ENCODE measurements at places on chromosomes 13 and 19.

DNA sequence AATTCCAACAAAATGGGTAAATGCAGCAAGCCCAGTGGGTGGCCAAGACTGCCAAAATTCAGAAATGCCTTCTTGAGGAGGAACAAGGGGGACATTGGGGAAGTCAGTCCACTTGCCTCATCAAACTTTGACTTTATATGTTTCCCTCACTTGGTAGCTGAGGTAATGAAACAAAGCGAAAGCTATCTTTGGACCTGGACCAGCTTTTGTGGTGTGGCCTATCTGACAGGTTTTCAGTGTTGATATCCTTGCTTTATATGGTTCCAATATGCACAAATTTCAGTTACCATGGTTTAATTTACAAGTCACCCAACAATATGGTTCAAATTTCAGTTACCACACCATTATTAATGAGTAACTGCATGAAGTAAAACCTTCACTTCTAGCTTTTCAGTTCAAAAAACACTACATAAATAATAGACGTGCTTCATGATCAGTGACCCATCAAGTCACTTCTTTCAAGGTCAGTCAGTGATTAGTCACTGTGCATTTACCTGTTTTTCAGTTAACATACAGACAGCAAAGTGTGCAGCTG lies 17.7 kb upstream of the POU4F1 start:
- DNase-seq = no peak

- DNase-seq = no peak
These were observed 21.0 kb downstream of the RFXAP start for GRCh38 chr13:36839981-36840380.

- no peak for DNase-seq
These were observed 1500.4 kb downstream of the EFNB2 start for GRCh38 chr13:105035092-105035491.

DNA sequence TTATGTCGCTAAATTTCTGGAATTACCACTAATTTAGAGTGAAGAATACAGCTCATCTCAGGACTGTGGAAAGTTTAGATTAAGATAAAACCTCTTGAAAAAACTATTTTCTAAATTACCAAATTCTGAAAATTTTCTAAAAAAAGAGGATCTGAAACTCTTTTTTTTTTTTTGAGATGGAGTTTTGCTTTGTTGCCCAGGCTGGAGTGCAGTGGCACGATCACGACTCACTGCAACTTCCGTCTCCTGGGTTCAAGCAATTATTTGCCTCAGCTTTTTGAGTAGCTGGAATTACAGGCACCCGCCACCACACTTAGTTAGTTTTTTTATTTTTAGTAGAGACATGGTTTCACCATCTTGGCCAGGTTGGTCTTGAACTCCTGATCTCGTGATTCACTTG lies 16.6 kb upstream of the ZNF253 start:
- DNase-seq = no peak

- no peak for DNase-seq
These were observed 6.9 kb downstream of the IRF2BP1 start for GRCh38 chr19:45879055-45879454.

- DNase-seq = no peak
These were observed 21.2 kb upstream of the CD177 start for GRCh38 chr19:43332058-43332922.

DNA sequence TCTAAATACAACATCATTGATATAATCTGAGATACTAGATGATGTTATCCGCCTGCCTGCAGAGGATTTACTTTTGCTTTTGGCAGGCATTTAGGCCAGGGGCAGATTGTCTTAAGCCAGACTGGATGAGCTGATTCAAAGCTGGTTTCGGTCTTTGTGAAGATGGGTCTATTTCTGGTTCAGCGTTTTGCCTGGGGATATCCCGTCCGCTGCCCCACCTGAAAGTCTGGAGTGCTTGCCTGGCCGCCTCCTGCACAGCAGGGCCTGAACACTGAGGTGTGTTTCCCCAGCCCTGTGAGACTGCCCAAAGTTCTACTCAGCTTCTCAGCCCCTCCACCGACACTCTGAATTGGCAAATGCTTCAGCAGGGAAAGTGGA lies 149.7 kb downstream of the KATNAL1 start:
- DNase-seq = no peak

- DNase-seq = no peak
These were observed 87.1 kb downstream of the ATP11A start for GRCh38 chr13:112776971-112777370.

DNA sequence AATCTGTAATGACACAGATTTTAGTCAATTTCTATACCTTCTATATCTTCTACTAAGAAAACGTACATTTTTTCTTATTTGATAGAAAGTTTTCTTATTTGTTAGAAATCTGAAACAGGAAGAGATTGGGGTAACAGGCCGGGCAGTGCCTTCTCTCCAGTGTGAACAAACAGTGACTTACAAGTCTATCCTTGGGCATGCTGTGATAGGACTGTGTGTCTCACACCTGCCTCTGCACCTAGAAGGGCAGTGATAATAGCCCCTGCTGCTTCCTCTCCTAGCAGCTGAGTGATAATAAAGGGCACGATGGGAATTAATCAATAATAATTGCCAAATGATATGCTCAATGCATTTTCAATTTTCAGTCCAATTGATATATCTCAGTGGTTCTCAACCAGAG lies 1.4 kb downstream of the TMEM272 start:
- DNase-seq = no peak

- DNase-seq = no peak
These were observed 525 bp downstream of the CARS2 start for GRCh38 chr13:110705356-110705825.

DNA sequence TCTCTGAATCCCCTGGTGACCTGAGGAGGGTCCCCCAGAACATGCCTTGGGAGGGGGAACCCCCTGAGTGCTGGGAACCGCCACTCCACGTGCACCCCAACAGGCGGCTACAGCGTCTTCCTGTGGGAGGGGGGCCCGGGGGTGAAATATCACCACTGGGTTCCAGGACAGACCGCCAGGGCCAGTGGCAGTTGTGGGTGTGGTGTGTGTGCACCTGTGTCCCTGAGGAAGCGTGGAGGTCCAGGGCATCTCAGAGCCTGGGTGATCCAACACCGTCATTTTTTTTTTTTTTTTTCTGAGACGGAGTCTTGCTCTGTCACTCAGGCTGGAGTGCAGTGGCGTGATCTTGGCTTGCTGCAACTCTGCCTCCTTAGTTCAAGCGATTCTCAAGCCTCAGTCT lies 4.2 kb downstream of the ADGRE5 start:
- no peak for DNase-seq

- no peak for DNase-seq
These were observed 743.8 kb upstream of the SLC10A2 start for GRCh38 chr13:103810026-103810425.

DNA sequence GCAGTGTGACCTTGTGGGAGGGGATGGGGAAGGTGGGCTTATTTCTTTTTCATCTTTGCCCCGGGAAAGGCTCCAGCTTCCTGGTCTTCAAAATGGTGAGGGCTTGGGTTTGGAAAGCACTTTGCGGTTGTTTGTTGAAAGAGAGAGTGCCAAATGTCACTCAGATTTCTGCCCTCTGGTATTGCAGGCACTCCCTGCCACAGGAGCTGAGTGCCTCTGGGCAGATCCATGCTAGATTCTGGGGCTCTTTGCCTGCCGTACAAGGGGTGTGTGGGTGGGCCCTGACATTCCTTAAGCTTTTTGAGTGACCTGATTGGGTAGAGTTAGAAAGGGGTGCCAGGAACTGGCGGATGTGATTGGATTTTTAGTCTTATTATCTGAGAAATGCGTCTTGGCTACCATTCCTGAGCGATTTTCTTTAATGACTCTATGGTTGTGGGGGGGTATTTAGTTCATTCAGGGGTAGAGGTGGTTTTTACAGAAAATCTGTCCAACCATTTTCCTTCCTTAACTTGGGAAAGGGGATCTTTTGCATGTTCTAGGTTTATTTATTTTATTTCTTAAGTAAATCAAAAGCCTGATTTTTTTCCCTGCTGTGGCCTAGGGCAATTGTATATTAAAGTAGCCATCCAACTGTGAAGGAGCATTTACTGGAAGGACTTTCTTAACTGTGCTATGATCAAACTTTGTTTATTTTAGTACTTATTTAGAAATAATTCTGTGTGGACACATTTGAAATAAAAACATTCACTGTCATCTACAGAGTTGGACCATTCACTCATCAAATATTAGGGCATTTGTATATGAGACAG lies 3.2 kb downstream of the ARHGAP35 start:
- no peak for DNase-seq

GRCh38 chr19:33498391-33499000 lies 23.1 kb downstream of the PEPD start:
- DNase-seq = no peak

DNA sequence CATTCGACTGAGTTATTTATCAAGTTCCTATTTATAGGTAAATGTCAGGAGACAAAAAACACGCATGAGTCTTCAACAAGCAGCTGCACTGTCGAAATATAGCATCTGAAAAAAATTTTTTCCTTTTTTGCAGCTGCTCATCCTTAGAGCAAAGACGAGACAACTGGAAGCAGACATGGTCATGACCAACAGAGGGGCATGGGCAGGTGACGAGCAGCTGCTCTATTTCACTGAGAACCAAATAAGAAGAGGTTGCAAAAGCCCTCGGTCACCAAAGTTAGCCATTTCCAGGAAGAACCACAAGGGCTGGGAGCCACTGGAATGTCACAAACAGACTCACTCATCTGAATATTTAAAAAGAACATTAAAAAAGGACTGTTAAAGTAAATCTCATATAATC lies 22.2 kb downstream of the SOHLH2 start:
- no peak for DNase-seq

- DNase-seq = no peak
These were observed 541.4 kb downstream of the GPC6 start for GRCh38 chr13:93767917-93768409.

DNA sequence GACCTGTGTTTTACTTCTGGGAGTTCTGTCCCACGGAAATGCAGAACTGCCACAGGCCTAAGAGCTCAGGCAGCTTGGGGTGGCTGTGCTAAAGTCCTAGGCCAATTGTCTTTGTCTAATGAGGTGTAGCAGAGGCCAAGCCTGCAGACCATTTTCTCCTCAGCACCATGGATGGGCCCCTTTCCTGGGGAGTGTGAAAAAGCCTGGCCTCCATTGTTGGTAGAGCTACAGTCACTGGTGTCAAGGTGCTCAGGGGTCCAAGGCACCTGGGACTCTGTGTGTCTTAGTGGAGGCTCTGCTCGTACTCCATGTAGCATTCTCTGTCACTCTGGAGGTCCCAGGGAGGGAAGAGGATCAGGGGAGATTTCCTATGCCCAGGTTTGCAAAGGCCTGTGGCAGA lies 329.6 kb downstream of the SLITRK5 start:
- DNase-seq = no peak

- no peak for DNase-seq
These were observed 39.0 kb upstream of the PSG9 start for GRCh38 chr19:43308244-43308815.

GRCh38 chr19:7658219-7658686 lies 10.6 kb upstream of the RETN start:
- no peak for DNase-seq

DNA sequence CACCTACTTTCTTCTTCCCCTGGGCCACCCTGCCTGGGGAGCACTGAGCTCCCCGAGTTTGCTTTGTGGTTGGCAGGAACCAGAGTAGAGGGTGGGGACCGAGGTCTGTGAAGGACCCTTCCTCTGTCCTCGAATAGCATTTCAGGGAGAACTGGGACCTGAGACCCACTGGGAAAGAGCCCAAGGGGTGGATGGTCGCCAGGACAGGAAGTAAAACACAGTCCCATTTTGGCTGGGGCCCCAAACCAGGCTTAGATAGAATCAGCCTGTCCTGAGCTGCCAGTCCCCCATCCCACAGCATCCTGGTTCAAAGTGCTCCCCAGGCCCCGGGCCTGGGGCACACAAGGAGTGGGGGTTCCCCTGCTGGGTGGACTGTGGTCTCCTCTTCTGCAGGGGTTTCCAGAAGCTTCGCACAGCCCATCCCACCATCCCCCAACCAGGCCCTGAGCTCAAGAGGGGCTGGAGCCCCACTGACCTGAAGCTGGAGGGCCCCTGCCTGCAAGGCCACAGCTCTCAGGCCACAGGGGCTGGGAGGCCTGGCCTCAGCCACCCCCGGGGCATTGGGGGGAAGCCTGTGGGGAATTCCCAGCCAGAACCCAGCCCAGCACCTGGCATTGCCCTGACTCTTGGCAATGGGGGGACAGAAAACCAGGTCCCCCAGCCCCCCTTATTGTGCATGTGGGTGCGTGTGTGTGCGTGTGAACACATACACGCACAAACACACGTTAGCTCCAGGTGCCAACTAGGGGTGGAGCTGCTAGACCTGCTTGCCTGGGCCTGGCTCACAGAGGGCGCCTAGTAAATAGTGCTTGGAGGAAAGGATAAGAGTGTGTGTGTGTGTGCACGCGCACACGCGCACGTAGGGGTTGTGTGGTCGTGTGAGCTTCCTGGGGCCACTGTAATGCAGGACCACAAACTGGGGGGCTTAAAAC lies 995 bp upstream of the MKNK2 start:
- DNase-seq = no peak

- DNase-seq = no peak
These were observed 695 bp downstream of the ICAM1 start for GRCh38 chr19:10271543-10272086.

GRCh38 chr13:66222926-66223325 lies 1007.2 kb downstream of the PCDH9 start:
- DNase-seq = no peak

DNA sequence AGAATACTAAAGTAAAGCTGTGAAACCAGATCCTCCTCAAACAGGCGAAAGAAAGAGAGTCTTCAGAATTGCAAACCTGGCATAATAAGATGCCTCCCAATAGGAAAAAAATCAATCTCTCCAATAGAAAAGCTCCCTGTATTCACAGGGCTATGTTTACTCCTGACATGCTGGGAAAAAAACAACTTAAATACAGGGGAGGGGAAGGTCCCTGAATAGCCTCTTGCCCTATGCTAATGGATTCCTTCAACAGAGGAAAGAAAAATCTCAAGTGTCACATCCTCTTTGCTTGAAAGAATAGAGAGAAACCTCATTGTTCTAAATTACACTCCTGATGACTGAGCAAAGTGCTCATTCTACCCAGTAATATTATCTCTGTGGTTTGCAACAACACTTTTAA lies 1271.1 kb upstream of the PRR20A start:
- no peak for DNase-seq

- DNase-seq = no peak
These were observed 74.2 kb downstream of the SPACA7 start for GRCh38 chr13:112450118-112450903.

DNA sequence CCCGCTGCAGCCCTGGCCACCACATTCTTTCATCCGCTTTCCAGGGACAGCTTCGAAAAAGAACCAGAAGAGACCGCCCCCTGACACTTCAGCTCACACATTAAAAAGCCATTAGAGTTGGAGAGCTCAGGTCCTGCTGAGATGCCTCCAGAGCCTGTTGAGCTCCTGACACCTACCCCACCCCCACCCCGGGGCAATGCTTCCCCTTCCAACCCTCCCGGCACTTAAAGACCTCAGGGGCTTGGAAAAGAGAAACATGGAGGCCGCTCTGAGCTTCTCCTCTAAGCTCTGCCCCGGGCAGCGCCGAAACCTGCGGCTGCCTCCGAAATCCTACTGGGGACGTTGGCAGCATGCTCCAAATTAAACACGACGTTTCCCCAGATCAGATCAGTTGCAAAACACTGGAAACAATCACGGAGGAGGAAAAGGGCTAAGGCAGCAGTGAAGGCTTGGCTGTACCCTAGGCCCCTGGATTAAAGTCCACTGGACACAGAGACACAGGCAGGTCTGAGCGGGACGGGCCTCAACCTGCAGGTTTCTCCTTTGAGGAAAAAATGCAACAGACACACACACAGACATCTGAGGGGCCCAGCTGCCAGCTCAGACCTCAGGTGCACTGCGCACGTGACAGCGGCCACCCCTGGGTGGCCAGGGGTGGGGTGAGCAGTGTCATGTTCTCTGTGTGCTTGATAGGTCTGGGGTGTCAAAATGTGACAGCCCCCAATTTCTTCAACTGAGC lies 9.6 kb downstream of the SH3GL1 start:
- no peak for DNase-seq
